ENCODE measurements at places on chromosomes 1 and 21. TPM values are rescaled to one million over a fixed set of nuclear protein-coding genes. Genes with fewer than 3 reads are reported as not detected.
A peak's percentile ranks its signal among the peaks of the same experiment; 100 is the strongest.

- no peak for DNase-seq
These were observed 17.8 kb downstream of the PKNOX1 start for GRCh38 chr21:42991992-42992740.

DNA sequence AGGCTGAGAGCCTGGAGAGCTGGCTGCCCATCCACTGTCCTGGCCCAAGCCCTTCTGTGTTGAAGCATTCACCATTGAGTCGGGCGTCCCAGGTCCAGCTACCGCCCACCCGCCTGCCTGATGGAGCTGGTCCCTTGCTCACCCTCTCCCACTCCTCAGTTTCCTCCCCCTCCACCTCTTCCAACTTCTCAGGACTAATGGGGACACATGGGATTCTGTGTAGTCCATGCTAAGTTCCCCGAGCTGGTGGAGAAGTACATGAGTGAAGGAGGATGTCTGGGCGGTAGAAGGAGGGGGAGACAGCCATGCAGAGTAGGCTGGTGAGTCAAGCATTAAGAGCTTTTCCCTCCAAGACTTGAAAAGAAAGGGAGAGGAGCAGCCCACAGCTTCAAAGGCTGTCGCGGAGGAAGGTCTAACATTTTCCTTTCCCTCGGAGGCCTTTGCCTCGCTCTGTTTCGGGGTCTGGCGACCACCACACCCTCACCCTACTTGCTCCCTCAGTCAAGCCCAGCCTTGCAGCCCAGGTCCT lies 561 bp downstream of the SLC26A9 start:
- no peak for DNase-seq

DNA sequence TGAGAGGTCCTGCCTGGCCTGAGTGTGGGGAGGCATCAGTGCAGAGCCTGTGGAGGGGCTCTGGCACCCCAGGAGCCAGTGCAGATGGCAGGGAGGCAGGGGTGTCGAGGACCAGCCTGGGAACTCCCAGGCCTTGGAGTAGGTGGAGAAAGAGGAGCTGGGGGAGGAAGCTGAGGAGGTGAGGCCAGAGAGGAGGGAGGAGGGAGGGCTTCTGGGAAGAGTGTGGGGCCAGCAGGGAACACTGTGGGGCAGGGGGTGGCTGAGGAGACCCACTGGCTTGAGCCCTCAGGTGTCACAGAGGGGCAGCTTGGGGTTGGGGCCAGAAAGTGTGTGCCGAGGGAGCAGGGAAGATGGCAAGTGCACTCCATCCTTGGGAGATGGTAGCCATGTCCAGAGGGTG lies 3.8 kb downstream of the COQ8A start:
- no peak for DNase-seq

The CHIT1 gene
- polyA plus RNA-seq, result not detected

GRCh38 chr1:92076363-92076762 lies 1.2 kb upstream of the SETSIP start:
- DNase-seq, result no peak

- peak; percentile 80 for DNase-seq
These were observed 44.6 kb downstream of the TBCE start for GRCh38 chr1:235411489-235412486.

- DNase-seq, result no peak
These were observed 177.3 kb downstream of the KCTD3 start for GRCh38 chr1:215744419-215744818.

- no peak for DNase-seq
These were observed 61.7 kb downstream of the HMGB4 start for GRCh38 chr1:33925586-33925985.

The GABRD gene
- not detected for polyA plus RNA-seq

DNA sequence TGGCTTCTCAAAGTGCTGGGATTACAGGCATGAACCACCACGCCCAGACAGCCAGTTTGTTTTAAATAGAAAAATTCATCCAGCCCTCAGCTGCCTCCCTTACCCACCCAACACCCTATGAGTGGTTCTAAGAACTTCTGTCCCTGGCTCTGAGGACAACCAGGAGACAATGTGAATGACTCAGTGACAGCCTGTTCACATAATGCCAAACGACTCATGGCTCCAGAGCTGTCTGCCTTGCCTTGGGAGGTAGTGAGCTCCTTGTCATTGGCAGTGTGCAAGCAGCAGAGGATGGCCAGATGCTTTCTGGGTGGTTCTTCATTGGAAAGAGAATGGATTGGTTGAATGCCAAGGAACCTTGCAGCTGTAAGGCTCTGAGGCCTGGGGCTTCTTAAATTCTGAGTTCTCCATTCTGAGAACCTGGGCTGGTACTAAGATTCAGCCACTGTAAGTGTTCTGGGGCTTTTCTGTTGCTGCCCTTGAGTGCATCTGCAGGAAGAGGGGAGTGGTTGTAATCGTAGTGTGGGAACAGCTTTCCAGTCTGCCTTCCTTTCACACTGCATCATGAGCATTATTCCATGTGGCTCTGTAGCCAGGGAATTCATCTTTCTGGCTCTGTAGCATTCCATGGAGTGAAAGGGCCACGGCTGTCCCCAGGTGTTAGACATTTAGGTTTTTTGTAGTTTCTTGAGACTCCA lies 5.8 kb downstream of the SERINC2 start:
- no peak for DNase-seq

GRCh38 chr1:59046730-59047157 lies 250.2 kb upstream of the FGGY start:
- DNase-seq, result no peak

GRCh38 chr21:42389449-42389835 lies 6.4 kb downstream of the TMPRSS3 start:
- peak; percentile 87 for DNase-seq

GRCh38 chr1:22471610-22472009 lies 20.0 kb downstream of the ZBTB40 start:
- DNase-seq, result no peak

The TOMM20 gene
- 376 TPM for polyA plus RNA-seq

The RGS18 gene
- not detected for polyA plus RNA-seq

The SEC16B gene
- polyA plus RNA-seq, result 6.9 TPM

The CERS2 gene
- polyA plus RNA-seq, result 315 TPM
